ENCODE measurements at places on chromosomes 7 and 10.

DNA sequence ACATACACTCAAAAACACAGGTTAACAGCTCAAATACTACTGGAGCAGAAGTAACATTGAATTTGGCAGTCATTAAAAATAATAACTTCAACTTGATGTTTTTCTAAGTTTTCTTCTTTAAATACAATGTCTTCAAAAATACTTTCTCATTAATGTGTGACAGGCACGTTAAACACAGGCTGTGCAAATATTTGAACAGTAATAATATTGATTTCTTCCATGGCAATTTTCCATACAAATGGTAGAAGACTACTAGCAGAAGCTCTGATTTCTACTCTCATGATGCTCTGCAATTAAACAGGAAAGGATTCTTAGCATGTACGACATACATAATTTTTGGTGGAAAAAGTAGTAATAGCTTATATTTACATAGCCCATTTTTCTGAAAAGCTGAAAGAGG is 47.4 kb downstream of the NRP1 start:
- no peak for DNase-seq

GRCh38 chr7:156543699-156544598 is 96.6 kb upstream of the RNF32 start:
- peak; percentile 56 for DNase-seq

- no peak for DNase-seq
Measured at GRCh38 chr7:66255534-66256100, 50.5 kb downstream of the TPST1 start.

- DNase-seq: no peak
Measured at GRCh38 chr7:157709531-157710251, 372.9 kb downstream of the DNAJB6 start.

GRCh38 chr7:5997210-5997808 is 11.5 kb downstream of the PMS2 start:
- DNase-seq: peak; percentile 81

GRCh38 chr10:71772832-71773220 is 494 bp downstream of the VSIR start:
- DNase-seq: no peak

GRCh38 chr10:95297402-95297801 is 6.6 kb upstream of the PDLIM1 start:
- DNase-seq: no peak

- no peak for DNase-seq
Measured at GRCh38 chr10:33125522-33126517, 167.8 kb upstream of the ITGB1 start.

DNA sequence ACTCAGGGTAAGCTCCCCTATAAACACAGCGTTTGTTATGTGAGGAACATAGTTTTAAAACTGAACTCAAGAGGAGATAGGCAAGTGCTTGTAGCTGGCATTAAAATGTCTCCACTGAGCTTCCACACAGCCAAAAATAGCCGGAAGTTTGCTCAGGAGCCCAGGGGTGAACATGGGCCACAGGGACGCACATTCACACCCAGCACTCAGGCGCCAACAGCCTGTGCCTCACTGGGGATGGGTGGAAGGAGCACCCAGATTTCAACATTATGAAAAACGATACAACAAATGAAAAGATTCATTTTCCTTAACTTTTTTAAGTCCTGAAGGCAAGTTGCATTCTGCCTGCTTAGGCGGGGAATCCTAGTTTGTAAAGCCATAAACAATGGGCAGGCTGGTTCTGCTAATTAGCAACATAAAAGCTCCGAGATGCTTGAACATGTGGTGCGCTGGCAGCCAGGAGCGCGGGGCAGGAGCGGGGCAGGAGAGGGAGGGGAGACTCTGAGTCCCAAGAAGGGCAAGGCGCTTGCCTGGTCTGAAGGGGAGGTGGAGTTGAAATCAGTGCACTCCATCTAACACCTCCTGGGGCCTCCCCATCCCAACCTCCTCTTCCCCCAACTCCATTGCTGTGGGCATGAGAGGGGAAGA is 235.9 kb downstream of the COBL start:
- no peak for DNase-seq

GRCh38 chr10:100791369-100792058 is 46.1 kb downstream of the PAX2 start:
- no peak for DNase-seq

- DNase-seq: no peak
Measured at GRCh38 chr7:144869082-144869481, 33.2 kb upstream of the TPK1 start.

- no peak for DNase-seq
Measured at GRCh38 chr10:29033311-29033940, 255.4 kb upstream of the LYZL1 start.

GRCh38 chr10:128047991-128048818 is 78.0 kb downstream of the MKI67 start:
- no peak for DNase-seq

DNA sequence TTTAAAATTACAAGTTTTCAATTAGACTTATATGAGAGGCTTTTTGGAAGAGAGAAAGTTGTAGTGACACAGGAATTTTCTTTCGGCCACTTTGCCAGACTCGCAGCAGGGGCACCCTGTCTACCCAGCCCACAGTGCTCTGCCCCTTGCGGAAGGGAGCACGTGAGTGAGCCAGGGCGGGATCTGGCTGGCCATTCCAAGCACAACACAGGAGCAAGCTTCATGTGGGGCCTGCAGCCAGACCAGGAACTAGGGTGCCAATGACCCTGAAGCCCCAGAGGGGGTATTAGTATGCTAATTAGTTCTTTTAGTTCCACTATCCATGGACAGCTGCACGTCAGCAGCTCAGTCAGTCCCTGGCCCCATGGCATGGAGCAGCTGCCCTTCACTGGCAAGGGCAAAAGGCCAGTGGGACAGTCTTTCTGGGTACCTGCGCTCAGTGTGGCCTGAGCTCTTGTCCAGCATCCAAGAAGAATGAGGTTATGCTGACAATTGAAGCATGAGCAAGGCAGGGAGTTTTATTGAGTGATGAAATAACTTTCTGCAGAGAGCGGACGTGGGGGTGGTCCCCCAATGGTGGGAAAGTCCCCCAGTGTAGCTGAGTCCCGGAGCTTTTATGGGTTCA is 251.1 kb upstream of the CSTF2T start:
- DNase-seq: no peak

DNA sequence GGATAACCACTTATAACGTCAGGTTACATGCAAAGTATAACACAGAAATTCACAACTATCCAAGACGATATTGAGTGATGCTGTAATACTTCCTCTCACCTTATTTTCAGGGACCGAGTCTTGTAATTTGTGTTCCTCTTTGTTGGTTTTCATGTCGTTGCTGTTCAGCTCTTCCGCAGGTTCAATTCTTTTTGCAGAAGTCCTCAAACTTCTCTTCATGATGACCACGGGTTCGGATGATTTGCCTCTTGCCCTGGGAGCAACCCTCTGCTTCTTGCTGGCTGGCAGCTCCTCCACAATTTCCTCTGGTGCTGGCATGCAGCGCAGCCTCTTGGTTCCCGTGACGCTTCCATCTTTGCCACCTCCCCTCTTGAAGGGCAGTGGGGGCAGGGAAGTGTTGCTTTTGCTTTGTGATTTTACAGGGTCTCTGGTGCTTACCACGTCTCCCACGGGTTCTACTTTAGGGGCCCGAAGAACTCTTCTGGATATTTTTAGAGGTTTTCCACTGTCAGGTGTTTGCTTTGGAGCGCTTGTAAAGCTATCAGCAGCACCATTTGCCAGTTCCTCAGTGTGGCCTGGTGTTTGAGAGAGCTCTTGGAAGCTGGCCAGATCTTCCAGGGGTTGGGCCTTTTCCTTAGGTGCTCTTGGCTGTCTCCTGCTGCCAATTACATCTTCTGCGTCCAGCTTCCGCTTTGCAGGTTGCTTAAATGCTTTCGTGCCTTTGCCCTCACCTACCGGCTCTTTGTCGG is 23.6 kb downstream of the MKI67 start:
- DNase-seq: no peak

DNA sequence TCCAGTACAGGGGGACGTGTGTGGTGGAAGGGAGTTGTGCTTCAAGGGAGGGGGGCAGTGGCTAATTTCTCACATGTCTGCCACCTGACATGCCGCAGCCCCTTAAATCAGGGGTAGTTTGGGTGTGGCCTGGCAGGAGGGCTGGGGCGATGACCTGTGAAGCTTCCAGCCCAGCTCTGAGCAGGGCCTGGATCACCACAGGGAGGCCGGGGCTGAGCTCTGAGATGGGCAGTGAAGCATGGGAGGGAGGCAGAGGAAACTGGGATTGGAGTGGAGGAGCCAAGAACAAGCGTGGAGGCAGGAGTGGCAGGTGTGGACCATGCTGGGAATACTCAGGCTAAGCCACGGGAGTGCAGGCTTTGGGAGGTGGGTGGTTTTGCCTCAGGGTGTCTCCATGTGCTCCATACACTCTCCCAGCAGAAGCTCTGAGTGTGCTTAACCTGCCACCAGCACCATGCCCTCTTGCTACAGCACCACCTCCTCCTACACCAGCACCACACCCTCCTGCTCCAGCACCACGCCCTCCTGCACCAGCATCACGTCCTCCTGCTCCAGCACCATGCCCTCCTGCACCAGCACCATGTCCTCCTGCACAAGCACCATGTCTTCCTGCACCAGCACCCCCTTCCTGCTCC is 99.3 kb upstream of the SHH start:
- no peak for DNase-seq

Data from NCI-H1417 (cell line).